ENCODE measurements at places on chromosomes 3 and 15.

- DNase-seq: no peak
Observed at GRCh38 chr3:179512378-179512777, 50.3 kb upstream of the ACTL6A start.

DNA sequence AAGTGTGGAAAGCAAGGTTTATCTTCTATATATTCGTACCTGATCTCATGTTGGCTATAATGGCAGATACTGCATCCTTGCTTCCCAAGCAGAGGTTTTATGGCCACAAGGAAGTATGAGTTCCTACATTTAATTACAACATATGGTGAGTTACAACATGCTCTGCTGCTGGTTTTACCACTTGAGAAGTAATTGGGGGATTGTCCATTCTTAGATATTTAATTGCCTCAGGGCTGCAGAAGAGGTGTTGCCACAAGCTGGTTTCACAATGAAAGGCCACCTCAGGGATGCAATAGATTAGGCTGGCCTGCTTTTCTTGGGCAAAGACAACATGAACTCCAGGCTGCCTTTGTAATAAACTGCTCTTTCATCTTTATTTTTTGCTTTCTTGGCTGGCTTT is 48.6 kb downstream of the RAP2B start:
- peak; percentile 38 for DNase-seq

DNA sequence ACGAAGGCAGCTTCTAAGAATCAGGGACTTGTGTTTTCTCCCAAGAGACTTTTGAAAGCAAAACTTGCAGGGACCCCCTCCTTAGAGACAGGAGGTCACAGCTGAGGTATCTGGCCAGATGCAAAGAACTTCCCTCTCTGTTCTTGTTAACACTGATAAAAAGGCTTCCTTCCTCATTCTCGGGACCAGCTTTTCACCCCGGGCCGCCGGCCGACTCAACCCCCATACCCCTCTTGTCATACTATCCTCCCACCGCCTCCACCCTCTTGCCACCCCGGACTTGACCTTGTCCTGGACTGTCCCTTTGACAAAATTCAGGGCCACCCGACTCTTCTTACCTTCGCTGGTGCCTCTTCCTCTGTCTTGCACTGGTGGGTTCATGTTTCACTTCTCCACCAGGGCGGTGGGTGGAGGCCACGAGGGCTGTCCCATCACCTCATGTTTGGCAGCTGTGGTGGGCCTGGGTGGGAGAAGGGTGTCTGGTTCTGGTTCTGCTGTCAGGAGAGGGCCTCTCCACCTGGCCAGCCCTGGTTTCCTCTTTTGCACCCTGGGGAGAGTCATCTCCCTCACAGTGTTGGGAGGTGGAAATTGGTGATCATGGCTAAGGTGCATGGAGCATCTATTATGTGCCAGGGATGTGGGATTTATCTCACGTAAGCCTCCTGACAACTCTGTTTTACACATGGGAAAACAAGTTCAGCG is 32.5 kb downstream of the BHLHE40 start:
- DNase-seq: no peak

DNA sequence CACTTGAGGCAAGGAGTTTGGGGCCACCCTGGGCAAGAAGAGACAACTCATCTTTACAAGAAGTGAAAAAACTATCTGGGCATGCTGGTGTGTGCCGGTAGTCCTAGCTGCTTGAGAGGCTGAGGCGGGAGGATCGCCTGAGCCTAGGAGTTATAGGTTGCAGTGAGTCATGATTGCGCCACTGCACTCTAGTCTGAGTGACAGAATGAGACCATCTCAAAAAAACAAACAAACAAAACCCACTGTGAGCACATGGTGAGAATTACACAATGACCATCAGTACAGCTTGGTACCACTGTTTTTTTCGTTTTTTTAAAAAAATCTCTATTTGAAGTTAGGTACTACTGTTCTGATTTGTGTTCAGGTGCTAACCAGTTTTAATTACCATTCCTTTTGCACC is 13.6 kb downstream of the VPS39 start:
- peak; percentile 79 for DNase-seq

DNA sequence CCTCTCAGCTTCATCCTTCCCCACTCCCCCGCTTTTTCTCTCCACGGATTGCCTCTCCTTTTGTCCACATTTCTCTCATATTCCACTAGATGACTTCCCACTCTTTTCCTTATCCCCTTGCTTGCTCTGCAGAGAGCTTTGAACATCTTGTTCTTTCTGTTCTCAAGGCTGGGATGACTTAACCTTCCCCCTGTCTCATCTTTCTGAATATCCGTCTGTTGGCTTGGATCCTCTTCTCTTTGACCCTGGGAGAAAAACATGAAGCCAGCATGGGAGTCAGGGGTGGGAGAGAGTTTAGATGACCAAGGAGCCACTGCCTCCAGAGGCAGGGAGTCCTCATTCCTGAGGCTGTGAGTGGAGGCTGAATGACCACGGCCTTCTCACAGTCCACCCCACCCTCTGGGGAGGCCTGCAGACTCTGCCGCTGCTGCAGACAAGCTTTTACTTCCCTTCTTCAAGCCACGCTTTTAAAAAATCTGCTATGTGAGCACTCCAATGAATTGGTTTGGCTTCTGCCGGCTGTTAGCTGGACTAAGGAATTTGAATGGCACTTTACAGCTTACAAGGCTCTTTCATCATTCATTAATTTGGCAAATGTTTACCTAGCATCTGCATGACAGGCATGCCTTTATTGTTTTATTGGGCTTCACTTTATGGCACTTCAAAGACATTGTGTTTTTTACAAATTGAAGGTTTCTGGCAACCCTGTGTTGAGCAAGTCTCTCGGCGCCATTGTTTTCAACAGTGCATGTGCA is 111.6 kb upstream of the SLC6A6 start:
- no peak for DNase-seq
